ENCODE measurements at places on chromosomes 6 and 20. TPM values are rescaled to one million over a fixed set of nuclear protein-coding genes. Genes with fewer than 3 reads are reported as not detected.
A peak's percentile ranks its signal among the peaks of the same experiment; 100 is the strongest.

- peaks cover 11% of the 10 kb centered on the region for H3K36me3 ChIP-seq
- no peak for DNase-seq
- no peak overlapping the region for H3K27ac ChIP-seq
- peaks cover 3% of the 10 kb centered on the region for H3K27me3 ChIP-seq
Observed at GRCh38 chr6:154715446-154715845, 17.8 kb upstream of the SCAF8 start.

GRCh38 chr20:51562027-51562331 lies 19.5 kb upstream of the NFATC2 start:
- peaks cover 25% of the 10 kb centered on the region for H3K4me1 ChIP-seq
- no peak for DNase-seq
- no peak overlapping the region for H3K27ac ChIP-seq
- no peaks in the 10 kb centered on the region for H3K36me3 ChIP-seq
- peak overlapping the region; percentile 77 for H3K4me3 ChIP-seq
- peaks cover 60% of the 10 kb centered on the region for H3K27me3 ChIP-seq

DNA sequence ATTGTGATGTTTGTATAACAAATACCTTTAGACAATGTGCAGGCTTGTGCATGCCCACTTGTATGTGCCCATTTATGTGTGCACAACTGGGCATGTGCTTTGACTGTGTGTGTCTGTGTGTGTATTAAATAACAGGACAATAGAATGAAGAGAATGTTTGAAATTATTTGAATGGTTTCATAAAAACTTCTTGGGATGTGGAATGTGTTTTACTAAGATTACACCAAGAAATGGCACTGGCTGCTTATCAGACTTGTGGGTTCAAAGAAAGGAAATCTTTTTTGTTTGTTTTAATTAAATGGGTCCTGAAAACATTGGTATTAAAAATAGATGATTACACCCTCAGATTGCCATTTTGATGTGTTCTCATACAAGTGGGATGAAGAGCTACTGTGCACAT lies 191.6 kb upstream of the CCN2 start:
- H3K4me1 ChIP-seq = 0 out of 2 replicates have a peak, but pooled peaks cover 3% of the 10 kb centered on the region
- H3K4me3 ChIP-seq = no peak overlapping the region
- no peak overlapping the region for H3K27ac ChIP-seq
- DNase-seq = no peak

ZNF165 gene
- total RNA-seq = 8.0 TPM

MYL9 gene
- total RNA-seq = 57.7 TPM

HAO1 gene
- total RNA-seq = 0.09 TPM

DNA sequence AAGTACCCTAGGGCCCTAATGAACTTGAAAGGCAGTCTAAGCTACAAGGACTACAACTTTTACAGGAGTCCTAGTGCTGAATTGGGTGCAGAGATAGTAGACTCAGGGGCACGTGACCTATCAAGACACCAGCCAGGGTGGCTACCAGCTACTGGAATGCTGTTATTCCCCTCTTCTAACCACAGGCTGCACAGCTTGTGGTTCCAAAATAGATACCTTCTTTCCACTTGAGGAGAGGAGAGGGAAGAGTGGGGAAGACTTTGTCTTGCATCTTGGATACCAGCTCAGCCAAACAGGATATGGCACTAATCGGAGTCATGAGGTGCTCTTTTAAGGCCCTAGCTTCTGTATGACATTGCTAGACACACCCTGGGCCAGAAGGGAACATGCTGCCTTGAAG lies 60.0 kb upstream of the MTRF1L start:
- H3K27ac ChIP-seq = no peak overlapping the region
- no peak for DNase-seq
- no peak overlapping the region for H3K4me3 ChIP-seq
- peaks cover 24% of the 10 kb centered on the region for H3K36me3 ChIP-seq
- H3K27me3 ChIP-seq = no peaks in the 10 kb centered on the region

UNC93A gene
- 0.70 TPM for total RNA-seq

- H3K36me3 ChIP-seq = no peaks in the 10 kb centered on the region
- H3K27ac ChIP-seq = no peak overlapping the region
- peak overlapping the region; percentile 100 for H3K4me3 ChIP-seq
- no peak for DNase-seq
- no peaks in the 10 kb centered on the region for H3K27me3 ChIP-seq
- H3K4me1 ChIP-seq = peaks cover 16% of the 10 kb centered on the region
Observed at GRCh38 chr6:53066077-53066417, 843 bp downstream of the FBXO9 start.

- no peak overlapping the region for H3K27ac ChIP-seq
- peak; percentile 46 for DNase-seq
- peaks cover 21% of the 10 kb centered on the region for H3K4me1 ChIP-seq
Observed at GRCh38 chr20:50038574-50038991, 55.8 kb downstream of the SNAI1 start.

DNA sequence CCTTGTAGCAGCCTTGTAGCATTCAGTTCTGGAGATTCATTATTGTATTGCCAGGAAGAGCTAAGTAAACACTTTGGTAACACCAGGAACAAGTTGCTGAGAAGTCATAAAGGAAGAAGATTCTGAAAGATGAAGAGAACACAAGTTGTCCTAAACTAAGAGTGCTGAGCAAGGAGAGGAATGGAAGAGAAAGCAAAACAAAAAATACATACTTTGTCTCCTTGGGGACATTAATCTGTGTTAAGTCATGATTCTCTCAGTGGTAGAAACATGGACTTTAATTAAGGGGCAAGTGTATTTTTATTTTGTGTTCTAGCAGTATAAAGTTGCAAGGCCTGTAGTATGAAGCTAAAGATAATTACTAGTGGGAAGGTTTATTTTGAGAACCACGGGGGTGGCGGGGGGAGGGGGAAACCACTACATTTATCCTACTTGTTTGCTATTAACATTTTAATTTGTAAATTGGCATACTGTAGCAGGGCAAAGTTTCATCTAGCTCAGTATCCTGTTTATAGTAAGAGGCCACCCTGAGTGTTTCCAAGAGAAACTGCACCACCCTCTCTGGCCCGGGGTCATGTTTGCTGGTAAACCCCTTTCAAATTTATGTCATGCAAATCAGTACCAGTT lies 463.0 kb downstream of the CDKAL1 start:
- DNase-seq = no peak
- no peak overlapping the region for H3K4me3 ChIP-seq
- H3K27me3 ChIP-seq = no peaks in the 10 kb centered on the region
- H3K4me1 ChIP-seq = peaks cover 44% of the 10 kb centered on the region

GRCh38 chr6:18609715-18610114 lies 222.6 kb downstream of the RNF144B start:
- no peak overlapping the region for H3K27ac ChIP-seq
- peaks cover 11% of the 10 kb centered on the region for H3K36me3 ChIP-seq
- DNase-seq = no peak
- peaks cover 3% of the 10 kb centered on the region for H3K4me1 ChIP-seq

APCDD1L gene
- total RNA-seq = 2.4 TPM

PRPH2 gene
- 1.9 TPM for total RNA-seq

- peaks cover 9% of the 10 kb centered on the region for H3K4me1 ChIP-seq
- peaks cover 21% of the 10 kb centered on the region for H3K36me3 ChIP-seq
- DNase-seq = no peak
- no peak overlapping the region for H3K27ac ChIP-seq
- H3K4me3 ChIP-seq = no peak overlapping the region
Observed at GRCh38 chr20:61968932-61969331, 96.7 kb downstream of the TAF4 start.

- H3K36me3 ChIP-seq = peaks cover 31% of the 10 kb centered on the region
- H3K4me3 ChIP-seq = no peak overlapping the region
- H3K27ac ChIP-seq = peak overlapping the region; percentile 13
- no peaks in the 10 kb centered on the region for H3K4me1 ChIP-seq
- DNase-seq = no peak
- H3K27me3 ChIP-seq = no peaks in the 10 kb centered on the region
Observed at GRCh38 chr6:82205930-82206392, 41.6 kb downstream of the IBTK start.

CENPQ gene
- 14.2 TPM for total RNA-seq

DNA sequence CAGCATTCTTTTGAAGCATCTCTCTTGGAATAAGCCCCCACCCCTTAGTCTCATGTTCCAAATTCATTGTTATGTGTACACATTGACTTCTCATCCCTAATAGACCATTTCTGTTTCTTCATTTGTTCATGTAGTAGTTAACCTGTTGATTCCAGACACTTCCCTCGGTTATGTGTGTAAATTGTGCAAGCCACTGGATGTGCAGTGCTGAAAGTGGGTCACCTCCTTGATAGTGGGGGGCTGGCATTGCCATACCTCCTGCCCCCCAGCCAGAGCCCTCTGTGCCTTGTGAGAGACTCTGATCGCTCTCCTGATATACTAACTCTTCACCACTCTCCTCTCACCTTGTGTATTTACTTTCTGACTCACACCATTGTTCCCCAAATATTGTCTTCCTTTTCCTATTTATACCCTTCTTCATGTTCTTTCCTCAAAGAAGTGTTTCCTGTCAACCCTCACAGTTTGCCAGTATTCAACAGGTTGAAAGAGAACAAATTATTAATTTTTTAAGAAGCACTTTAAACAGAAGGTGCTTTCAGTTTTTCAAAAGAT lies 59.0 kb downstream of the HIVEP1 start:
- H3K4me1 ChIP-seq = peaks cover 29% of the 10 kb centered on the region
- H3K27ac ChIP-seq = peak overlapping the region; percentile 49
- H3K4me3 ChIP-seq = no peak overlapping the region
- no peaks in the 10 kb centered on the region for H3K27me3 ChIP-seq
- no peak for DNase-seq

DNA sequence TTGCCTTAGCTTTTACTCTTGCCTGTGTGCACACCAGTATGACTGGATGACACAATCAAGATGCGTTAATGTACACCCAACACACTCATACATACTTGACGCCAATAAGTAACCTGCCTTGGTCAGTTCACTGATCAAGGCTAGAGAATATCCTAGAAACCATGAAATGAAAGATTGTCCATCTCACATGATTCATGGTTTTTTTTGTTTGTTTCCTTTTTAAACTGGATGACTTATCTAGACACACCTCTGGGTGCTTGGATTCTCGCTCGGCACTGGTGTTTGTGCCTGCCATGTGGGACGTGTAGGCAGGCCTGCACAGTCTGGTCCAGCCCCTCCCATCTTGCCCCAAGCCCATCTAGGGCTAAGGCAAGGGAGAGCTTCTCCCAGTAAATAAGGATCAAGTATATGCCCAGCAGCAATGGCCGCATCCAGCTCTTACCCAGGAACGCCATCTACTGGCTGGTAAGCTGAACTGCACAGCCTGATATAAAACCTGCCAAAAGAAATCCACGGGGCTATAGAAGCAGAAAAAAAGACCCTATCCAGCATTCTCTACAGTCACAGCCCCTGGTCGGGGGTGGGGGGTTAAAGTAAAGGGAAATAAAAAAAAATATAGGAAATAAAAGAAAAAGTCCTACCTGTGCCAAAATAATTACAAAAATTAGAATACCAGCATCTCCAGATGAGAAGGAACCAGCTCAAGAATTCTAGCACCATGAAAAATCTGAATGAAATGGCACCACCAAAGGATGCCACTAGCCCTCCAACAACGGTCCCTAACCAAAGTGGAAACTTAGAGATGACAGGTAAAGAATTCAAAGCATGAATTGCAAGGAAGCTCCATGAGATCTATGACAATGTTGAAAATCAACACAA lies 73.3 kb downstream of the OTOR start:
- H3K4me1 ChIP-seq = no peaks in the 10 kb centered on the region
- H3K36me3 ChIP-seq = peaks cover 15% of the 10 kb centered on the region
- H3K27ac ChIP-seq = no peak overlapping the region
- no peak overlapping the region for H3K4me3 ChIP-seq
- DNase-seq = peak; percentile 32
- H3K27me3 ChIP-seq = no peaks in the 10 kb centered on the region

LAMA5 gene
- total RNA-seq = 329 TPM

GRCh38 chr20:51497542-51498467 lies 44.7 kb downstream of the NFATC2 start:
- no peak overlapping the region for H3K27ac ChIP-seq
- no peaks in the 10 kb centered on the region for H3K36me3 ChIP-seq
- DNase-seq = no peak
- H3K4me3 ChIP-seq = no peak overlapping the region
- no peaks in the 10 kb centered on the region for H3K27me3 ChIP-seq

IP6K3 gene
- 0.89 TPM for total RNA-seq

DNA sequence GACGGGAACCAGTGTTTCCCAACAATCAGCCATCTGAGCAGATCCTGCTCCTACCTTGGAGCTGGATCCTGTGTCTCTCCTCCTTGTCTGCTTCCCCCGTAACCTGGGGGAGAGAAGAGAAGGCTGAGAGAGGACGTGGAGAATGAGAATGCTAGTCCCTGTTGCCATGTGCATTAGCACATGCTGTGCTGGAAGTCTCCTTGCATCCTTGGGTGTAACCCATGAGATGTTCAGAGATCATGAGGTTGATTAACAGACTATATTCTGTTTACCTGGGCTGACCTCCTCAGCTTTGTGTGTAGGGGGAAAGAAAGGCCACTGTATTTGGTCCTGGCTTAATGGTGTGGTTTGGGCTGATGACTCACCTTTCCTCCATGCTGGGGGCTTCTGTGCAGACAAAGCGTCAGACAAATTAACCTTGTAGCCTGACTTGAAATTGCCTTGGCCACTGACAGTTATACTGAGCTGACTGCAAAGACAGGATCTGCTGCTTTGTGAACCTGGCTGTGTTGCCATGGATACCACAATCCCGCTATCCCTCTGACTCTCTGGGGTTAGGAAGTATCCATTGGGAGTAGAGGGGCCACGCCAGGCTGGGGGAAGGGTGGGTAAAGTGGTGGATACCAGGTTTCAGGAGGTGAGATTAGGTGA lies 243.7 kb upstream of the CHD6 start:
- no peak overlapping the region for H3K27ac ChIP-seq
- H3K4me1 ChIP-seq = peaks cover 24% of the 10 kb centered on the region
- peaks cover 2% of the 10 kb centered on the region for H3K27me3 ChIP-seq
- H3K36me3 ChIP-seq = peaks cover 31% of the 10 kb centered on the region
- peak; percentile 24 for DNase-seq

FLRT3 gene
- 1.0 TPM for total RNA-seq

BMP6 gene
- total RNA-seq = 1.2 TPM

GRCh38 chr6:24574809-24575208 lies 71.2 kb downstream of the KIAA0319 start:
- no peaks in the 10 kb centered on the region for H3K36me3 ChIP-seq
- H3K27ac ChIP-seq = no peak overlapping the region
- DNase-seq = no peak

ZSCAN16 gene
- 7.1 TPM for total RNA-seq

GRCh38 chr6:21161707-21162106 lies 431.8 kb upstream of the SOX4 start:
- H3K4me1 ChIP-seq = peaks cover 30% of the 10 kb centered on the region
- no peak overlapping the region for H3K4me3 ChIP-seq
- H3K36me3 ChIP-seq = no peaks in the 10 kb centered on the region

CDH22 gene
- 0.16 TPM for total RNA-seq

GRCh38 chr20:2156666-2157624 lies 55.3 kb downstream of the STK35 start:
- H3K27me3 ChIP-seq = no peaks in the 10 kb centered on the region
- H3K36me3 ChIP-seq = no peaks in the 10 kb centered on the region
- H3K4me1 ChIP-seq = no peaks in the 10 kb centered on the region
- H3K27ac ChIP-seq = no peak overlapping the region
- no peak overlapping the region for H3K4me3 ChIP-seq

Measured in WTC11 (cell line).